ENCODE measurements at places on chromosomes 2 and 18.

DNA sequence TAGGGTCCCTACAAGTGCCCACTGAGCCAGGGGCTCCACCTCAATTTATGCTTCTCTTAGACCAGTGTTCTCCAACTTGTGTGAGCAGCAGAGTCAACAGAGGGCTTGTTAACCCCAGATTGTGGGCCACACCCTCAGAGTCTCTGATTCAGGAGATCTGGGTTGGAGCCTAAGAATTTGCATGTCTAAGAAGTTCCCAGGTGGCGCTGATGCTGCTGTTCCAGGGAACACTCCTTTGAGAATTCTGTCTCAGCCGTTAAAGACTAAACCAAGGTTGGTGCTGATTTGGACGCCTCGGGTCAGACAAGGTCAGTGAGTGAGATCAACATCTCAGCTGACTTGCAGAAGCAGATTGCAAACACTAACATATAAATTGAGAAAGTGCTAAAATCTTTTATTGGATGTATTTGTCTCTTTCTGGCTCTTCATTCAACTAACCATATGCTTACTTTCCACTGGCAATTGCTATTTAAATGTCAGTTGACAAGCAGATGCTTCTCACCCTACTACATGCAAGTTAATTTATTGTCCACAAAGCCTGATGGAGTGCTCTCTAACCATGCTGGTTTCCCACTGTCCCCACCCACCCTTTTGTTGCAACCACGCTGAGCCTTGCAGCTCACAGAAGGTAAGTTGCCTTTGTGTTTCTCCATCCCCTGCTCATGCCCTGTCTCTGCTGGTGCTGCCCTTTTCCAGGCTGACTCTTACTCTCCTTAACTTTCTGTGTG, 31.5 kb downstream of the LYPD1 start:
- no peak overlapping the region for H3K27ac ChIP-seq
- no peak overlapping the region for H3K4me3 ChIP-seq
- DNase-seq, result no peak
- H3K36me3 ChIP-seq, result no peaks in the 10 kb centered on the region

DNA sequence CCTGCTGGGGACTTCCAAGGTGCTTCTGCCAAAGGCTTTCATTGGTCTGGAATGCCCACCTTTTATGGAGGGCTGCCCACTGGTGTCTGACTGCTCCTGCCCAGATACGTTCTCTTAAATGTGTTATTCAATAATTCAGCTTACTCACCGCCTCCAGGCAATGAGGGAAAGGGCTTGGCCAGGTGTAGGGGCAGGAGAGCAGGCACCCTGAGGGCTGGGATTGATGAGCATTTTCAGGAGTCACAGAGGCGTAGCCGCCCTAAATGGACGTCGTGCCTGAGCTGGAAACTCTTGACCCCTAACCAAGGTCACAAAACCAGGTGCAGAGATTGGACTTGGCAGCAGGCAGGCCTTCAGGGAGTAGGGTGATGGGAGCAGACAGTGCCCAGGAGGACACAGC, 26.8 kb downstream of the MAL start:
- H3K27me3 ChIP-seq, result no peaks in the 10 kb centered on the region
- peaks cover 82% of the 10 kb centered on the region for H3K4me1 ChIP-seq
- DNase-seq, result no peak
- H3K36me3 ChIP-seq, result peaks cover 48% of the 10 kb centered on the region
- no peak overlapping the region for H3K4me3 ChIP-seq

- H3K27ac ChIP-seq, result no peak overlapping the region
- H3K4me3 ChIP-seq, result no peak overlapping the region
- H3K4me1 ChIP-seq, result no peaks in the 10 kb centered on the region
- no peak for DNase-seq
- no peaks in the 10 kb centered on the region for H3K27me3 ChIP-seq
Measured at GRCh38 chr2:160956243-160956802, 203.9 kb upstream of the TANK start.

GRCh38 chr2:43238176-43238575, 11.8 kb upstream of the ZFP36L2 start:
- H3K4me1 ChIP-seq, result no peaks in the 10 kb centered on the region
- no peaks in the 10 kb centered on the region for H3K27me3 ChIP-seq
- no peak overlapping the region for H3K27ac ChIP-seq
- no peak overlapping the region for H3K4me3 ChIP-seq

- no peaks in the 10 kb centered on the region for H3K36me3 ChIP-seq
- no peak overlapping the region for H3K27ac ChIP-seq
- no peak overlapping the region for H3K4me3 ChIP-seq
- peak; percentile 67 for DNase-seq
Measured at GRCh38 chr2:68925295-68925896, 27.3 kb downstream of the GKN2 start.

DNA sequence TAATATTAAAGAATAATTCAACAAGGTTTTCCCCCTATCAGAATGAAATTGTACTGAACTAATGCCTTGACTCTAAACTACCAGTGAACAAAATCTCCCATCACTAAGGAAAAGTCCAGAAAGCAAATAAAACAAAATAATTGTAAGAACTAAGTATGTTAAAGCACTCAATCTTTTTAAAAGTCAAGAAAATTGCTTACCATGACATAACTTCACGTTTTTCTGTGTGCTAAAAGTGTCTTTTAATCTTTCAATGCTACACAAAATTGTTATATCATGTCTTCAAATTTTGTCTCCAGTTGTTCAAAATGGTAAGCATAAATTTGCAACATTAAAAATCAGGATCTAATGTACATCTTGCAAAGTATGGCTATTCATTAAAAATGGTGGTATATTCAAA, 156.1 kb downstream of the BAZ2B start:
- no peak for DNase-seq
- no peak overlapping the region for H3K4me3 ChIP-seq
- H3K27me3 ChIP-seq, result no peaks in the 10 kb centered on the region
- no peaks in the 10 kb centered on the region for H3K4me1 ChIP-seq
- H3K36me3 ChIP-seq, result no peaks in the 10 kb centered on the region

GRCh38 chr2:98825020-98825350, 94.1 kb upstream of the MGAT4A start:
- no peak overlapping the region for H3K4me3 ChIP-seq
- no peak for DNase-seq

GRCh38 chr2:78984386-78984785, 41.1 kb upstream of the REG3G start:
- H3K36me3 ChIP-seq, result no peaks in the 10 kb centered on the region
- H3K4me1 ChIP-seq, result no peaks in the 10 kb centered on the region
- no peak overlapping the region for H3K27ac ChIP-seq
- DNase-seq, result no peak
- no peak overlapping the region for H3K4me3 ChIP-seq
